RWPE1 (cell line): ENCODE measurements at places on chromosomes 7 and 10.

GRCh38 chr10:73099141-73099540 lies 2.5 kb upstream of the P4HA1 start:
- DNase-seq, result no peak

DNA sequence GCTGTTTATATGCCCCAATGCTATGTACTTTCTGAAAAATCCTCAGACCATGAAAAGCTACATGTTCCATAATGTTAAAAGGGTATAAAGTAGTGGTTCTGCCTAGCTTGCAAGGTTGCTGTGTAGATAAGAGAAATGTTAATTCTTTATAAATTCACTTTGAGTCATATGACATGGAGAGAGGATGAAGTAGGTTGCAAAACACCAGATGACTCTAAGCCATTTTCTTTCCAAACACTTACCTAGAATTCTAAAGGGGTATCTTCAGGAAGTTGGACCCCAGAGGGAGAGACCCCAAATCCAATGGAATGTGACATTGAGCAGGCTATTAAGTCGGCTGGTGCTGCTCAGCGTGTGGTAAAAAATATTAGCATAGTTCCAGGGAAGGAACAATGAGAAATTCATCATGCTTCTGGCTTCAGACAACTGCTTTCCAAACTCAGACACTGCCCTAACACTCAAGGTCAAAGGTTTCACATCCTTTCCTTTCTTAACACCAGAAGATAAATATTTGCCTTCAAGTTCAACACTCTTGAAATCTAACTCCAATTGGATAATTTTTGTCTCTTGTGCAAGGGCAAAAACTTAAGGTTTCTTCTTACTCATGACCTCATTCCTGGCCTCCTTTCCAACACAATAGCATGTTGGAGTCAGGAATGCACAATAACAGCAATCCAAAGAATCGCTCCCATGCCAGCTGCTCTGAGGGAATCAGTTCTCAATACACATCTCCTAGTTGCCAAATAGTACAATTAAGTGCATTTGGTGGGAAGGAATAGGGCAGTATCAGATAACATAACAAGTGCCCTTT lies 100.7 kb upstream of the AFAP1L2 start:
- peak; percentile 66 for DNase-seq

DNA sequence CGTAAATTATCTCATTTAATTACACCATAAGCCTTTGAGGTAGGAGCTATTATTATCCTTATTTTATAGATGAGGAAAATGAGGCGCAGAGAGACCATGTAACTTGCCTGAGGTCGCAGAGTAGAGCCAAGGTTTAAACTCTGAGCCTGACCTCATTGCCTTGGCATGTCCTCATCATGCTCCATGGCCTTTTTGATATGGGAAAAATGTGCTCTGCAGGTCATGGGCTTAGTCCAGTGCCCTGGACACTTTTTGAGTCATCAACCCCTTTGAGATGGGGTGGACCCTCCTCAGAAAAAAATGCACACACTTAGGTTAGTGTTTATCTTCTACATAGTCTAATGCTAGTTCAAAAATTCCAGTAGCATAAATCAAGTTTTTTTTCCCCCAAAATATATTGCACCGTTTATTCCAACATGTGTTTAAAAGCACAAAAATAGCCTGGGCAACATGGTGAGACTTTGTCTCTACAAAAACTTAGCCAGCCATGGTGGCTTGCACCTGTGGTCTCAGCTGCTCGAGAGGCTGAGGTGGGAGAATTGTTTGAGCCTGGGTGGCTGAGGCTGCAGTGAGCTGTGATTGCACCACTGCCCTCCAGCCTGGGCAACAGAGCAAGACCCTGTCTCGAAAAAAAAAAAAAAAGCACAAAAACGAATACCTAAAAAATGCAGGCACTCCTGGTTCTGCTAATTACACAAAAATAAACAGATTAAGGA lies 28.6 kb upstream of the TMEM178B start:
- no peak for DNase-seq

- peak; percentile 22 for DNase-seq
Observed at GRCh38 chr10:104925232-104925851, 284.3 kb downstream of the SORCS3 start.

GRCh38 chr7:14714161-14714728 lies 188.3 kb downstream of the DGKB start:
- DNase-seq, result no peak

DNA sequence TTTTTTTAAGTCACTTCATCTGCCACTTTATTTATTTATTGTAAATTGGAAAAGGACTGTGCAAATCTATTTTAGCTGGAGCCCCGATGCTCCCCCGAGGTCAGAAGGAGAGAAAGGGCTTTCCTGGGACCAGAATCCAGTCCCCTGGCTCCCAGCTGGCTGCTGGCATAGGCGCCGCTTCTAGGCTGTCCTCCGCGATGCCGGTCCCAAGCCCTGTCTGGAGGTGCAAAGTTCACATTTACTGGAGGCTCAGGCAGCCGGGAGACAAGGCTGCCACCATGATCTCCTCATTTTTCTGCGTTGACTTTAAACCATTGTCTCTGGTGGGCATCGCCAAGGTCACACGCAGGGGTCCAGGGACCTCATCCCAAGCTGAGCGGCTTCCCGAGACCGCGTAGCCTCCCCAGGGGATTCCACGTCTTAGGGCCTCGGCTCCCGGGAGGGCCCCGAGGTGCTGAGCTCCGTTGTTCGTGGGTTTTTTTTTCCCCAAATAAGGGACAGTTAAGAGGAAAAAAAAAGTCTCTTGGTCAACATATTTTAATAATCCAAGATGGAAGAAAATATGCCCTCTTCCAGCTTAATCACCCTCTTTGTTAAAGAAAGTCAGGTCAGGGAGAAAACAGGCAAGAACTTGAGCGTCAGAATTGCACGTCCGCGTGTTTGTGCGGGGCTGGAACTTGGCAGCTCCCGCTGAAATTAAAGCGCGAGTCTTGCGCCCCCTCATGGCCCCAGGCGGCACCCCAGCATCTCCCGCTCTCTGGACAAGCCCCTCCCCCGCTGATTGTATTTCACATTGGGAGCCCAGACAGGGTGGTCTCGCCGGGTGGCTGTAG lies 11.9 kb downstream of the RGR start:
- DNase-seq, result no peak

DNA sequence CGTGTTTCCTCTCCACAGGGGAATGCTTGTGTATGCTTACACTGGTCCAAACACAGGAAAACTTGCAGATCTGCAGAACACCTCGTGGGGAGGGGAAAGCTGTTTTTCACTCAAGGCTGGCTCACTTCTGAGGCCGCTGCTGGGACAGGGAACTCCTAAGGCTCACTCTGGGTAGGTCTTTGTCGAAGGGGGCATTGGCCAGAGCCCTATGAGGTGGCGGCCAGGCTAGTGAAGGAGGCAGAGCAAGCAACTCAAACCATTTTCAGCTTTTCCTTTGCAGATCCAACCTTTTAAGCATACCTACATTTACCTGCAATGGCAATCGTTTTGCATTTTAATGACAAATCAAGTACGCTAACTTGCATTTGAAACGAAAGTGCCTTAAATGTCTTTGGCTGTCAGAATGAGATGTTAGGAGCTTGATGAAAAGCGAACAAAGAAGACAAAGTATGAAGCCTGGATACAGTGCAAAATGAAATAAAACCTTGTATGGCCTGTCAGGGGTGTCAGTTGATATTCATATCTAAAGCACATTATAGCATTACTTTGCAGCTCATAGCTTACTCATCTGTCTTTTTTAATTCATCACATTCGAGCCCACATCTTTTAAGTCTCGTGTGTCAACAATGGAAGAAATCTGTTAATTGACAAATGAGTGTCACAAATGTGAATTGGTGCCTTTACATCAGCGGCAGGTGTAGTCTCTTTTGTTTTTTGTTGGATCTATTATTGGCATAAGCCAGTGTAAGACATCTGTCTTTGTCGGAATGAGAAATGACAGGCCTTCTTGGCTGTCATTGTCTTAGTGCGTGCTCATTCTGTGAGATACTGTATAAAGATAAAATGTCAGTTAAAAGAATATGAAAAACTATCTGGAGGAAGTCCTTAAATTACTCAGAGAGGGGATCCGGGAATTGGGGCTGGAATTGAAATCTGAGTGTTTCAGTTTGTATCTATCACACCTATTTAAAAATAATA lies 30.5 kb downstream of the LRMDA start:
- no peak for DNase-seq

- no peak for DNase-seq
Observed at GRCh38 chr7:155758348-155758747, 53.9 kb downstream of the SHH start.

DNA sequence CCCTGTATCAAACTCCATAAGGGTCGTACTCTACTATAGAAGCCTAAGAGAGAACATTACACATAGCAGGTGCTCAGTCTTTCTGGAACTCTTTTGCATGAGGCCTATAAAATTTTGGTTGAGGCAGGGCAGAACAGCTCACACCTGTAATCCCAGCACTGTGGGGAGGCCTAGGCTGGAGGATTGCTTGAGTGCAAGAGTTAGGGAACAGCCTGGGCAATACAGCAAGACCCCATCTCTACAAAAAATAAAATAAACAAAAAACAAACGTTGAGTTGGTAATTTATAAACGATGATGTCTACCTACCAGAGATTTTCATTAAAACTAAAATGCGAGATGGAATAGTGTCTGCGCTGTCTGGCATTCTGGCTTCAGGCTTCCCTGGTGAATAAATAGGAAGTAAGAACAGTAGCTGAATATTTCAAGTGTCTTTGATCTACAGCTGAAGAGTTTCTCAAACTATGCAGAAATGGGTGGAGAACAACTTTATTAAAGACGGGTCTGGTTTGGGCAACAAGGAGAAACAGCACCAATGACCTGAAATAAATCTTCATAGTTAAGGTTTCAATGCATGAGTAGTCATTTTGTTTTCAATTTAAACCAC lies 774 bp downstream of the PON2 start:
- peak; percentile 4 for DNase-seq

DNA sequence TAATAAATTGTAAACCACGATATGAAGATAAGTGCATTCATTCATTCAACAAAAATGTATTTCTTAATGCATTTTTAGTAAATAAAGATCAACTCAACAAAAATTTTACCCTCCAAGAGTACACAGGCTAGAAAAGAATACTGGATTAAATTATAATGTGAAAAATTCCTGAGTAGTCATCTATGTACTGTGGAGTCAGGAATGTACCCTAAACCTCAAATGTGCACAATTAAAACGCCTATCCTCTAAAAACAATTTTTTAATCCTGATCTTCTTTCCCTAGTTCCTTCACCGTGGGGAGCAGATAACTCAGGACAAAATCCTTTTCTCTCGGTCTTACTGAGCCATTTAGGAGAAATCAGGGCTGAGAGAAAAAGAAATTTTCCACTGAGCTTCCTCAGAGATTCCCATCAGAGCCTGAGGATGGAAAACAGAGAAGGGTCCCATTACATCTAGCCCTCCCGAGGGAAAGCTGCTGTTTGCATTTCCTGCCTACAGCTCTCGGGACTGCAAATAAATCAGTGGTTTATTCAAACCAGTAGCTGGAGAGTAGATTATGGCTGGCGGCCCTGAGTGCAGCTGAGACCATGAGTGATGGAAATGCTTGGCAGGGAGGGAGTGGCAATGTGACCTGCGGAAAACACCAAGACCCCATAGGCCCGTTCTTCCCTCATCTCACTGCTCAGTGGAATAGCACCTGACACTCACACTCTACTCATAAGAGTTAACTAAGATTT lies 7.4 kb downstream of the TAS2R40 start:
- DNase-seq, result no peak

- DNase-seq, result no peak
Observed at GRCh38 chr7:53697913-53698312, 662.5 kb downstream of the POM121L12 start.

- no peak for DNase-seq
Observed at GRCh38 chr7:44288381-44288685, 37.1 kb downstream of the CAMK2B start.

- no peak for DNase-seq
Observed at GRCh38 chr10:110457851-110458250, 39.9 kb upstream of the DUSP5 start.

DNA sequence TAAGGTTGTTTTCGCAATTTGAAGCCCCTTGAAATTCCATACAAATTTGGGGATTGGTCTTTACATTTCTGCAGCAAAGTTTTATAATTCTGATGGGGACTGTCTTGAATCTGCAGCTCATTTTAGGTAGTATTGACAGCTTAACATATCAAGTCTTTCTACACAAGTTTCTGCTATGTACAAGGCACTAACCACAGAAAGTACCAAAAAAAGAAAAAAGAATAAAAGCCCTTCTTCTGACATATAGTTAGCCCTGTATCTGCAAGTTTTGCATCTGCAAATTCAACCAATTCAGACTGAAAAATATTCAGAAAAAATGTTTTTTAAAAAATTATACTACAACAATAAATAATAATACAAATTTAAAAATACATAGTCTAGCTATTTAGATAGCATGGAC lies 15.3 kb downstream of the POT1 start:
- no peak for DNase-seq

DNA sequence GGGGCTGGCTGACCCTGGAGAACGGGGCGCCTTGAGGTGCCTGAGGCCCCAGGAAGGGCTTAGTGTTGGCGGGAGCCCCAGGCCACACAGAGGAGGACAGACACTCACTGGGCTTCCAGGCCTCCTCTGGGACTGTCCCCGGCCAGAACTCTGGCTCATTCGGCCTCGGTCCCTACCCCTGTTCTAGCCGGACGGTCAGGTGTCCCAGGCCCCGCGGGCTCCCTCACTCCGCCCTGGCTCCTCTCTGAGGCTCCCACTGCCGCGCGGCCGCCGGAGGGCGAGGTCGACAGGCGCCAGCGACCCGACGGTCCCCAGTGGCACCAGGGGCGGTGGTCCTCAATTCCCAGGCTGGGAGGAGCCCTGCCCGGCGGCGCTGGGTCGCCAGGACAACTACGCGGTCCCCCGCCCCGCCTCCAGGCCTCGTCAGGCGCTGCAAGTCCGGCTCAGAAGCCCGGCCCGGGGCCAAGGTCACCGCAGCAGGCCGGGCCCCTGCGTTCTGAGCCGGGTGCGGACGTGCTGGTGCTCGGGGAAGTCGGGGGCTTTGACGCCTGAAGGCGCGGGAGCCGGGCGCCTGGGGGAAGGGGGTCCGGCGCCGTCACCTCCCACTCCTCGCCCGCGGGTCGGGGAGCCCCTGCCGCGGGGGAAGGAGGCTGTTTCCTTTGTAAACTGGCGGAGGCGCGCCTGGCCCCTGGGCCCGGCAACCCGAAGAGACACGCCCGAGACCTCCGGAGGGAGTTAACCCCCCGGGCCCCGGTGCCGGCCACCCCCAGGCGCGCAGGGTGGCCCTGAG lies 1.1 kb upstream of the PWWP2B start:
- DNase-seq, result no peak

GRCh38 chr10:7593063-7593462 lies 73.7 kb downstream of the ITIH5 start:
- DNase-seq, result no peak

DNA sequence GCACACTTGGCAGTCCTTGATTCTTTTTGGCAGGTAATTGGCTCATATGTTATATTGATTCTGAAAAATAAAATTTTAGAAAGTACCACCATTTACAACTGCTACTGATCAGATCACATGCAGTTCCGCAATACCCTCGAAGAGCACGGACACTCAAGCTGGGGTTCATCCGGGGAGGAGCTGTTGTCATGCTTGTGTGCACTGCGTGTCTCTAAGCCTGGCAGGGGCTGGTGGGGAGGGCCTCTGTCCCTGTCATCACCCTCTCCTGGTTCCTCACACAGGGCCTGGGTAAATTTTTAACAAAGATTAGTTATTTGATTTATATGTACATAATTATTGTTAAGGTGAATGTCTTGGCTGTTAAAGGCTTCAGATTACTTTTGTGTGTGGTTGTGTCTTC lies 45.2 kb downstream of the TRRAP start:
- no peak for DNase-seq

- no peak for DNase-seq
Observed at GRCh38 chr7:101258243-101258731, 13.4 kb upstream of the FIS1 start.
